ENCODE measurements at places on chromosomes 4 and X. TPM values are rescaled to one million over a fixed set of nuclear protein-coding genes. Genes with fewer than 3 reads are reported as not detected.
A peak's percentile ranks its signal among the peaks of the same experiment; 100 is the strongest.

REELD1 gene
- not detected for total RNA-seq

GRCh38 chrX:149937871-149938426 lies 342 bp downstream of the EOLA2 start:
- no peak for DNase-seq

DNA sequence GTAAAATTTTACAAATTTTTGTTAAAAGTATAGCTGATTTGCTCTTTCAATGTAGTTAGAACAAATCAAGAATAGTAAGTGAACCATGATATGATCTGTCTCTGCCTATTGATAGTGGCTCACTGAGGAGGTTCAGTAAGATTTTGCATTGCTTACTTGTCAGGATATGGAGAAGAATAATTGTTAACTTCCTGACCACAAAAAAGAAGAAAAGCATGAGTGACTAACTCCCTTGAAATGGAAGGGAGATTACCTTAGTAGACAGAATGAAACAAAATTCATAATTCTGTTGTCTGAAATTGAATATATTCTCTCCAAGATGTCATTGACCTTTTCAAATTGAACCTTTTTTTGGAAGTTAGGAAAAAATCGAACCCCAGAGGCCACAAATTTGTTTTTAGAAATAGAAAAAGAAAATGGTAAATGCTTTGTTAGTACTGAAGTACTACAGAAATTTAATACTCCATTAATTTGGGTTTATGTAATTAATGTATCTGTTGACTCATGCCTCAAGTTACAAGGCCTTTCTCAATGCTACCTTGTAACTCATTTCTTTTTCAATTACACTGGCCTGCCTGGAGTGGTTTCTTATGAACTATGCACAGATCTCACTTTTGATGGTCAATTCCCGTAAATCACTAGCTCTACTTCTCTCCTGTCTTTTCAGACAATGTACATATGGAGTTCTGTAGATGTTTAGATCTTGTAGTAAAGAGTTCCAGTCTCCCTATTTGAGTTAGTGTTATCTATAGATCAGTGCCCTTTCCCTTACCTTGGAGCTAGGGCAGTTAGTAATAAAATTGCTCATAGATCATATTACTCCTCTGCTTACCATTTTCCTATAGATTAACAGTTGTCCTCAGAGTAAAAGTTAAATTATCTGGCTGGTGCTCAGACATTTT lies 139.3 kb downstream of the TLL1 start:
- no peak for DNase-seq

GRCh38 chr4:4216648-4217047 lies 10.1 kb downstream of the OTOP1 start:
- no peak for DNase-seq

- no peak for DNase-seq
Observed at GRCh38 chr4:99379571-99379970, 27.0 kb upstream of the ADH1C start.

- DNase-seq = peak; percentile 36
Observed at GRCh38 chrX:80216086-80216485, 201.5 kb downstream of the TBX22 start.

DNA sequence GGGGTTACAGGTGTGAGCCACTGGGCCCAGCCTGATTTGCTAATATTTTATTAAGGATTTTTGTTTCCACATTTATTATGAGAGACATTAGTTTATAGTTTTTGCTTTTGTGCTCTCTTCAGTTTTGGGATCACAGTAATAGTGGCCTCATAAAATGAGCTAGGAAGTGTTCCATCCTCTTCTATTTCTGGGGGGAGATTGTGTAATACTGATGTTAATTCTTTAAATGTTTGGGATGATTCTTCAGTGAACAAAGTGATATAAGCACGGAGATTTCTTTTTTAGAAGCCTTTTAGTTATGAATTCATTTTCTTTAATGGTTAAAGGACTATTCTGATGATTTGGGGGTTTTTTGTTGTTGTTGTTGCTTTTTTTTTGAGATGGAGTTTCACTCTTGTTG lies 41.3 kb downstream of the RBMX start:
- no peak for DNase-seq

All from NCI-H460 (cell line).